ENCODE measurements at places on chromosomes 1 and 21.

GRCh38 chr1:119869995-119870394 is 26.3 kb downstream of the ADAM30 start:
- DNase-seq, result no peak

- DNase-seq, result no peak
Measured at GRCh38 chr1:65119951-65120350, 28.1 kb upstream of the AK4 start.

- no peak for DNase-seq
Measured at GRCh38 chr21:35159881-35160280, 110.8 kb upstream of the RUNX1 start.

- no peak for DNase-seq
Measured at GRCh38 chr1:156012051-156012817, 8.5 kb downstream of the SSR2 start.

DNA sequence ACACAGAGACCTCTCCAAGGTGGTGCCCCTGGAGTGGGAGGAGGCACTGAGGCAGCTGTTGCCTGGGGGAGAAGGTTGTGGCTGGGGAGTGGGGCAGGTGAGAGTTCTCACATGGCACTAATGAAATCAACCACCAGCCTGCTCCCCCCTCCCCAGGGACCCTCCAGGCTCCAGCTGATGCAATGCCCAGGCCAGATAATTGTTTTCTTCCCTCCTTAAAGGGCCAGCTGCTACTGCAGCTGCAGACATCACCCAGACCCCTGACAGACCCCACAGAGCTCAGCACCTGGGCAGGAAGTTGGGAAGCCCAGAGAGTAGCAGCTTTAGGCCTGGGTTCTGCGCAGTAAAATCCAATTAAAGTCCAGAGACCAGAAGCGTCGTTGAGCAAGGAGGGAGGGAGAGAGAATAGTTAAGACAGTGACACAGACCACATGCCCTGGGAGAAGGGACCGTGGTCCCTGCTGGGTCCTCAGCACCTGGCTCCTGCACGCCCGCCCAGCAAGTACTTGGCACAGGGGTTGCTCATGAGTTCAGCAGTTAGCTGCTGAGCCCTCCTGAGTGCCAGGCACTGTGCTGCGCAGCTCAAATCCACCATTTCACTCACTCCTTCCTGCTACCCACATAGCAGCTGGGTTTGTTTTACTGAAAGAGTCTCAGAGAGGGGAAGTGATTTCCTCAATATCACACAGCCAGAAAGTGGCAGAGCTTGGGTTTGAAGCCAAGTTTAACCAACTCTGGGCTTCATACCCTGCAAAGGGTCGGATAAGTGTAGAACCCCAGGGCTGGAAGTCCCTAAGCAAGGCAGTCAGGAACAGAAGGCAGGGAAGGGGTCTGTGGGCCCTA is 1.9 kb downstream of the RIMS3 start:
- no peak for DNase-seq

GRCh38 chr1:28510273-28510969 is 4.6 kb downstream of the RCC1 start:
- no peak for DNase-seq

DNA sequence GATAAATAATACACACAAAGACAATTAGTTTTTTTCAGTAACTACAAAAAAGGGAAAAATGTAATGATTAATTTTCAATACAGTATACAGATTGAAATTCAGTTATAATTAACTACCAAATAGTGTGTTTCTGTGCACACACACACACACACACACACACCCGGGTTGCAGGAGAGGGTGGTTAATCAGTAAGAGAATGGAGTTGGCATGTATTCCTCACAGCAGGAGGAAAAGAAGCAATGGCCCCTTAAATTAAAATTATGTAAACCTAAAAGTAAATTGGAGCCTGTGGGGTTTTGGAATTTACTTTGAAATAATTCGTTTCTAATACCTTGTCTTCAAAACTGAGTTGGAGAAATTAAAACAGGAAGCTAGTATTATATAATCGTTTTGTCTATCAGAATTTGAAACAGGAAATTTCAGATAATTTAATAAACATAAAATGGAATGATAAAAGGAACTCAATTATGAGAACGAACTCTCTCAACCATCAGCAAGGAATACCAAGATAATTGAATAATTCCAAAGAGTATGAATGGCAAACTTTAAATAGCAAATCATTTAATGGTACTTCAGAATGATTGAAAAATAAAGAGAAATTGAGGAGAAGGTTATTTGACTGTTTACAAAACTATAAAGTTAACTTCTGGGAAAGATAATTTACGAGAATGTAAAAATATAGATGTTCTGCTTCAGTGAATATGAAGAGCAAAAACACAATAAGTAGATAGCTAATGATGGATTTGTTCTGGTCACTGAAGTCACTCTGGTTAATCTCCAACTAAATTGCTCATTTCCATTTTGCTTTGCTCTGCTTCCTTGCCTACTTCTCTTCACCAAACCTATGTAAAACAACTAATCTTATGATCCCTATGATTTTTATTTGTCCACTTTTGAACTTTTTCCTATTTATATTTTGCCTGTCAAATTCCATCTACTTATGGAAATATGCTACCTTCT is 547.9 kb upstream of the ZP4 start:
- DNase-seq, result no peak

DNA sequence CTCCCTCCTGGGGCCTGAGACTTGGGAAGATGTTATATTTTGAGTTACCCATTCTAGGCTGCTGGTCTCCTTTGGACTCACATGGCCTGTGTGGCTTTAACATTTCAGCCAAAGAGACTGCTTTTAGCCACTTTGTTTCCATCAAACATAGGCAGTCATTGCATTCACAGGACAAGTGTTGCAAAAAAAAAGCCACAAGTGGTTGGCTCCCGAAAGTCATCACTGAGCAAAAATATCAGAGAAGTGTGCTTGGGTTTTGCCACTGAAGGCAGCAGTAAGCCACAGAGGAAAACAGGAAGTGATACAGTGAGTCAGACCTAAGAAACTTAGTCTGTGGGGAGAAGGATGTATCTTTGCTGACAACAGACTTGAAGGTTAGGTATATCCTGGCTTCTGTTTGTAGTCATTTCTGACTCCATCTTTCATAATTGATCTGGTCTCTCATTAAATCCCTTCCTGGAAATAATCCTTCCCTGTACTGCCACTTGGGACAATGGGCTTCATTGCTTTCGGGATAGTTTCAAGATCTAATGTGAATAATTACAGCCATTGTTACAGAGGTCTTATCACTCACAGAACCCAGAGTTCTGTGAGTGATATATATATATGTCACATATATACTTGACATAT is 80.9 kb downstream of the COLGALT2 start:
- DNase-seq, result peak; percentile 67

- DNase-seq, result no peak
Measured at GRCh38 chr1:76289692-76290091, 215.1 kb downstream of the ST6GALNAC3 start.

DNA sequence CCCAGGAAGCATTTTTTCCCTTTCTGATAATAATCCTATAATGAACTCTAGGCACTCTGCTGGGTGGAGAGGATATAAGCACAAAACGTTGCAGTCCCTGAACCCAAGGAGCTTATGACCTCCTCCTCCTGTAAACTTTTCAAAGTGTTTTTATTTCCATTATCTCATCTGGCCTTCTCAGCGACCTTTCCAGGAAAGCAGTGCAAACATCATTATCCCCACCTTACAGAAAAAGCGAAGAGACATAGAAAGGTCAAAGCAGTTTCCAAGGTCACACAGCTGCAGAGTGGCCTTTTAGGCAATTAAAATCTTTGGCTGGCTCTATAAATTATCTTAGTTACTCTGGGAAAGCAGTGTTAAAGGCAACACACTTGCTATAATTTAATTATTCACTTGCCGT is 63.8 kb downstream of the OLFML3 start:
- DNase-seq, result no peak

GRCh38 chr21:43755820-43756594 is 20.1 kb downstream of the CSTB start:
- no peak for DNase-seq
